ENCODE measurements at places on chromosomes 3 and 15.

DNA sequence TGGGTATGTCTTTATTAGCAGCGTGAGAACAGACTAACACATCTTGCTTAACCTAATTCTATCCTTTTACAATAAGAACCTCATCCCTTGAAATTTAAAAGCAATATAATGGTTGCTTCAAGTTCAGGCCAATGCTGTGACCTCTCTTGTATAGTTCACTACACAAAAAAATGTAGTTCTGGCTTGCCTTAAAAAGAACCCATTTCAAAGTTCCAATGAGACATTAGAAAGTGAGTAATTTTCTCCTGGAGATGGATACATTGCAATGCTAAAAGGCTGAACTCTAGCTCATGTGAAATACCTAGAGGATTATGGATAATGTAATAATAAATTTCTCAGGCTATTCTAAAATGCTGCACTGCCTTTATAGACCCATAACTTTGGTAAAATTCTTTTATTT, 47.8 kb downstream of the ATP13A4 start:
- no peak for DNase-seq

- no peak for DNase-seq
These were observed 272.7 kb downstream of the OCA2 start for GRCh38 chr15:27826411-27826810.

- DNase-seq = no peak
These were observed 447.8 kb downstream of the FHIT start for GRCh38 chr3:60803216-60804173.

DNA sequence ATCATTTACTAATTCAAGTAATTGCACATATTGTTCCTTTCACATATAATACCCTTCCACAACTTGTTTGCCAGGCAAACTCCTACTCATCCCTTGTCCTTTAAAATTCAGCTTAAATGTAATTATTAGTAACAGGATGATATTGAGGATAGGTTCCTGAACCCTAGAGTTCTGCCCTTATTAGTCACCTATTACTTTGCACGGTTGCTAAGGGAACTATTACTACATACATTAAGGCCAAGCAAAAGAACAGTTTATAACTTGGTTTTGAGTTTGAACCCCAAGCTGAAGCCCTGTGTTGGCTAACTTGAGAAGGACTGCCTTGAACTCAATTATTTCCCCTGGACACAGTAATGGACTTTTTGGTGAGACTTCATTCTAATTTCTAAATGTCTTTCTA, 529.7 kb downstream of the IGSF11 start:
- no peak for DNase-seq

DNA sequence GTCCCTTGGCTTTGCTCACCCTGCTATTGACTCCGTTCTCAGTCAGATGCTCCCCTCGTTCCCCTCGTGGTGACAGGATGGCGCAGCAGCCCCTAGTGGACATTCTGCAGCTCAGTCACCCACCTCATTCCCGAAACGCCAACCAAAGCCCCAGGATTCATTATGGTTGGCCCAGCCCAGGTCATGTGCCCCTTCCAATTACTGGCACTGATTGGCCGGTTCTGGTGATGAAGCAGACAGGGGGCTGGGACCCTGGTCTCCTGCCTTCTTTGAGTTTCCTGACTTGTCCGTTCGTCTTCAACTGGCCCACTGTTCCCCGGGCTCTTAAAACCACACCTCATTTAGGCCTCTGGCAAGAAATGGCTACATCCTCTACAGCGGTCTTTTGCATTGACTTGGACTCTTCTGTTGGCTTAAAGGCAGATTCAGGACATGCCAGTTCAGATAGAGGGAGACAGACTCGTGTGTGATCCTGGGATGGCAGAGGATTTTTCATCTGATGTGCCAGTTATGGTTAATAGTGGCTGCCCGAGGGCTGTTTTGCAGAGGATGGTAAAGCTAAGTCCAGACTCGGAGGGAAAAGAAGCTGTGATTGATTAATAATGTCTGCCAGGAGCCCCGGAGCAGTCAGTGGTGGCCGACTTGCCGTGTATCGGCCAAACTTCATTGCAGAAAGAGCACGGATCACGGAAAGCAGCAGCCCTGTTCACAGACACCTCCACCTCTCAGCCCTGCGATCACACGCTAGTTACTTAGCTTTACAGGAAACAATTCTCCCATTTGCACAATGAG, 37.8 kb downstream of the LSM3 start:
- peak; percentile 58 for DNase-seq

DNA sequence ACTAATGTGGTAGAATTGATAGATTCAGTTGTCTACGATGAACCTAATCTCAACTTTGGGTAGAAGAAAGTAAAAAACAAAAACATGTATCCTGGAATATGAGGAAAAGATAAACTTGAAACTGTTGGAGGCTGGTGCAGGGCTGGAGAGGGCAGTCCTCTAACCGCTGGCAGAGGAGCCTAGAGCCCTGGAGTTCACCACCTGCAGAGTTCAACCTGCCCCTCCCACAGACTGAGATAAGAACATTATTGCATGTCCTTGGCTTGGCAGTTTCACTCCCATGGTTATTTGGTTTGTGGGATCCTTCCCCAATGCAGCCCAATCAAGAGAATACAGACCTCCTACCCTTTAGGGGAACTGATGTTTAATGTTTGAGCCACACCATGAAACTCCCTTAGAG, 53.2 kb upstream of the GATM start:
- no peak for DNase-seq
